DND-41 (cell line): ENCODE measurements at places on chromosomes 6 and 20.

DNA sequence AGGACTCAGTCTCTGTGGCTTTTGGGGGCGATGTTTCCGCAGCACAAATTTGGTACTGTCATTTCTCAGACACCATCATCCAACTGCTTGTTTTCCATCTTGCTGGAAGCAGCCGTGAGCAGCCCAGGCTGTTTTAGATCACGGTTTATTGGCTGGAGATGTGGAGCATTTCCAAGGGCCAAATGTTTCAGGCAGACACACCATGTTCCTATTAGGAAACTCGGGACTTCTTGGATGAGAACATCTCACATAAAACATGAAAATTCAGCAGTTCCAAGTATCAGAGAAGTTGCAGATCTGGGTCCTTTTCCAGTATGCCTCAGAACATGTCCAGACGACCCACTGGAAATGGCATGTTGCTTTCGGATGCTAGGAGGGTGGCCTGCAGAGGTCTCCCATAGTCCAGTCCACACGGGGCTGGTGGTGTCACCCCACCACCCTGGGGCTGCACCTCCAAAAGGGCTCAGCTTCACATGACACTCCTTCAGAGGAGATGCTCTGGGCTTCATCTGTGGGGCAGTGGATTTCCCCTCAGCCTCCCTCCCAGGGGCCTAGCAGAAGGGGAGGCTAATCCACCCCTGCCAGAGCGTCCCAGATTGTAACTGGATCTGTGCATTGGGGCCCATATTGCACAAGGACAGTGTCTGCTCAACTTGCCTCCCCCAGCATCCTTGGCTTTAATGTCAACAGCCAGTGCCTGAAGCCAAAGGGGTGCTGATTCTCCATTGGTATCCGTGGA lies 176.3 kb downstream of the SCP2D1 start:
- no peaks in the 10 kb centered on the region for H3K36me3 ChIP-seq
- no peak overlapping the region for H3K4me3 ChIP-seq
- no peaks in the 10 kb centered on the region for H3K4me1 ChIP-seq
- no peak for DNase-seq
- H3K27ac ChIP-seq: no peak overlapping the region
- no peaks in the 10 kb centered on the region for H3K27me3 ChIP-seq

DNA sequence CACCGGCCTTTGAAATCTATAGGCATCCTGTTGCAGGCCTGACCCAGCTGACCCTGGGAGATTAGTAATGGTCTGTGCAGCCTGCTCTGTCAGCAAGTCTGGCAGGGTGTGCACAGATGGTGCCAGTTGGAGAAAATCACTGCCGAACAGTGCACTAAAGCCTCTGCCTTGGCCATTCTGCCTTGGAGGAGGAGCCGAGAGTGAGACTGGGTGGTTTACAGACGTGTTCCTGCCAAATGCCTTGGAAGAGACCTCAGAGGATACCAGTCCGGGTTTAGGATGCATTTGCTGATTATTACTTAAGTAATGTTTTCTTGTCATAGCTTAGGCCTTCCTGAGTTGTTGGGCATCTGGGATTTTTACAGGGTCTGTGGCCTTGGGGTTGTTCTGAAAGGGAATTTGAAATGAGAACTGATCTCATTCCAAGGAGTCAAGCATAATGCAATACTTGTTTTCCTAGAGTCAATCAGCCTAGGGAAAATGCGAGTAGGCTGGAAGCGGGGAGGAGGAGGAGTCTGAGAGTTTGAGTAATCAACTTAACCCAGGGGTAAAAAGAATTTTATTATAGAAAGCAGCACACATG lies 292.1 kb downstream of the SOX4 start:
- H3K4me3 ChIP-seq: no peak overlapping the region
- 0 out of 2 replicates have a peak, but pooled peaks cover 3% of the 10 kb centered on the region for H3K36me3 ChIP-seq
- DNase-seq: no peak
- no peaks in the 10 kb centered on the region for H3K27me3 ChIP-seq
- H3K4me1 ChIP-seq: peaks cover 37% of the 10 kb centered on the region

DNA sequence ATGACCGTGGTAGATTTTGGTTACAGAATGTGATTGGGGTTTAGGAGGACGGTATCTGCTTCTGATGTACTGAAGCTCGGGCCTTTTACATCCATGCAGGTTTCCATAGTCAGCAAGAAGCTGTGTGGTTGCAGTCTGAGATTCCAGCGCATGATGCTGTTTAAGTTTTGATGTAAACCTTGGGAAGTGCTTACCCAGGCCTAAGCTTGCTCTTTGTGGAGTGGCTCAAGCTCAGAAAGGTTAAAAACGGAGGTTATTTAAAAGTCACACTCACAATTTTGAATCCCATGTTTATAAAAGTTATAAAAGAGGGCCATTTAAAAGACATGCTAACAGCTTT lies 121.4 kb downstream of the TIAM2 start:
- no peaks in the 10 kb centered on the region for H3K27me3 ChIP-seq
- no peak for DNase-seq
- no peaks in the 10 kb centered on the region for H3K4me1 ChIP-seq
- H3K4me3 ChIP-seq: no peak overlapping the region

DNA sequence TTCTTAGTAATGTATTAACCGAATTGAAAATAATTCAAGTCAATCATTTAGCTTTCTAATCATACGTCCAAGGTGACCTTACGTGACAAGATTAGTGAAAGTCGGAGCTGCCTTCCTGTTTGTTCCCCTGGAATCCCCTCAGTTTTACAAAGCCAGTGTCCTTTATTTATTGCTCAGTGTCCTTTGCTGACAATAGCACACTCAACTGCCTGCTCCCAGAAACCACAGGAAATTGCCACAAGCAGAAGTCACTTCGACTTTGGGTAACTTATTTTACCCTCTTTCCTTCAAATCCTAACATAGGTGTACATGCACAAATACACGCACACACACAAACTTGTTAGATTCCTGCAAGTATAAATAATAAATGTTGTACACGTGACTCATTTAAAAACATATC lies 1167.7 kb upstream of the ADGRB3 start:
- no peaks in the 10 kb centered on the region for H3K4me1 ChIP-seq
- DNase-seq: no peak
- no peaks in the 10 kb centered on the region for H3K36me3 ChIP-seq
- no peak overlapping the region for H3K27ac ChIP-seq
- H3K27me3 ChIP-seq: no peaks in the 10 kb centered on the region

- H3K4me3 ChIP-seq: no peak overlapping the region
- no peak for DNase-seq
- H3K27me3 ChIP-seq: no peaks in the 10 kb centered on the region
- H3K36me3 ChIP-seq: no peaks in the 10 kb centered on the region
- 0 out of 2 replicates have a peak overlapping the region, but pooled peaks have one; percentile 33 for H3K27ac ChIP-seq
- H3K4me1 ChIP-seq: peaks cover 33% of the 10 kb centered on the region
Observed at GRCh38 chr20:53639647-53640440, 46.2 kb upstream of the ZNF217 start.

- H3K27me3 ChIP-seq: peaks cover 11% of the 10 kb centered on the region
- no peak for DNase-seq
- peaks cover 19% of the 10 kb centered on the region for H3K4me1 ChIP-seq
- H3K27ac ChIP-seq: no peak overlapping the region
- H3K36me3 ChIP-seq: no peaks in the 10 kb centered on the region
- H3K4me3 ChIP-seq: no peak overlapping the region
Observed at GRCh38 chr6:26331218-26332073, 33.6 kb upstream of the BTN3A2 start.

- DNase-seq: no peak
- no peak overlapping the region for H3K27ac ChIP-seq
- no peaks in the 10 kb centered on the region for H3K36me3 ChIP-seq
- no peaks in the 10 kb centered on the region for H3K4me1 ChIP-seq
- H3K27me3 ChIP-seq: no peaks in the 10 kb centered on the region
- H3K4me3 ChIP-seq: no peak overlapping the region
Observed at GRCh38 chr6:66103954-66104353, 396.9 kb upstream of the EYS start.

DNA sequence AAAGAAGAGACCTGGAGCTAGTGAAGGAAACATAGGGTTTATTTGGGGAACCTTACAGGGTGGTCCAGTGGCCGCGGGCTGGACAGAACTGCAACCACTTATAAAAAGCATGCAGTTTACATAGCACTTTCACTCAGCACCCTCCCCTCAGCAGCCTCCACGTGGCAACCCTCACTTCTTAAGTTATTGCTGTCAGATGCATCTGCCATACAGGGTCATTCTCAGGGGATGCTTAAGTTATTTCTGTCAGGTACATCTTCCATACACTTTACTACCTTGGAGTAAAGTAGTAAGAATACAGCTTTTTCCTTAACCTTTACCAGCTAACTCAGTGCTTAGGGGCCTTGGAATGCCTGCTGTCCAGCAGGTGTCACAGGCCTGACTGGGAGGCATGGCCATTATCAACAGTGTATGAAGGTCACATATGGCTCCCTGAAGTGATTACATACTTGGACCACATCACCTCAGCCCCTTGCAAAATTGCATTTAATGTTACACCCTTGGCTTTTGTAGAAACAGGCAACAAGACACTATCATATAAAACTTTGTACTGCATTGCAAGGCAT lies 2.0 kb upstream of the NOL7 start:
- DNase-seq: no peak
- no peak overlapping the region for H3K4me3 ChIP-seq
- H3K36me3 ChIP-seq: peaks cover 15% of the 10 kb centered on the region
- H3K27ac ChIP-seq: no peak overlapping the region
- H3K27me3 ChIP-seq: no peaks in the 10 kb centered on the region

- H3K27me3 ChIP-seq: no peaks in the 10 kb centered on the region
- H3K4me1 ChIP-seq: no peaks in the 10 kb centered on the region
- H3K36me3 ChIP-seq: peaks cover 44% of the 10 kb centered on the region
- no peak for DNase-seq
- no peak overlapping the region for H3K4me3 ChIP-seq
Observed at GRCh38 chr20:63915471-63915870, 20.5 kb downstream of the DNAJC5 start.

DNA sequence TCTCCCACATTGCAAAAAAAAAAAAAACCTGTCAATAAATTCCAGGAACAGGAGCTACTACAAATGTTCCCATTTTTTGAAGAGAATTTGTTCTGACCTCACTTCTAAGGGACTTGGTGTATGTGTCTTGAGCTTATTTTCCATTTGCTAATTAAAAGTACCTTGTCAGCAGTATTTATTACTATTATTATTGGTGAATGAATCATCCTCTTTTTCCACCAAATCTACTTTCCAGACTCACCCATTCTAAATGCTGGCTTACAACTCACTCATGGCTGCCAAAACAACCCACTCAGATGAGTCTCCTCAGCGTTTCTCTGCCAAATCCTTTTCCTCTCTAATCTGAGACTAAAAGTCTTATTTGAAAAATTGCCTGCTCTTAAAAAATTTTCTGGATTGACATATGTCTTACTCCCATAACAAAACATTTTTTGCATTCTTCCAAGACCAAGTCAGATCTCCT lies 33.2 kb upstream of the TASP1 start:
- peak overlapping the region; percentile 75; the same call in 1 of the 2 replicates for H3K27ac ChIP-seq
- no peak for DNase-seq
- H3K36me3 ChIP-seq: no peaks in the 10 kb centered on the region
- H3K4me3 ChIP-seq: no peak overlapping the region
- peaks cover 41% of the 10 kb centered on the region for H3K4me1 ChIP-seq
- H3K27me3 ChIP-seq: no peaks in the 10 kb centered on the region

DNA sequence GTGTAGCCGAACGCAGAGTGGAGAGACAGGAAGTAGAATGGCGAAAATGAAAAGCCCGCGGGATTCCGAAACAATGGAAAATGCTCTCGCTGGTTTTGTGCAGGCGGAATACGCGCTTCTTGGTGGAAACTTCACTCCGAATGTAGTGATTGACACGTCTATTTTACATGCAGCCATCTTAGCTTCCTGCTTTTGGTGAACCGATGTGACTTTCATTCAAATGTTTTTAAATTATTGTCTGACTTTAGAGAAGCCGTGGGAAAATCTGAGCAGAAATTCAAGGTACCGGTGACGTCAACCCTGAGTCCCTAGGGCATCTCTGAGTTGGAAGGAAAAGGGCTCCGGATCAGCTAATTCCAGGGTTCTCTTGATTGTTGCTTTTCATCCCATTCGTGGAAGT lies 11.4 kb downstream of the GPX5 start:
- no peaks in the 10 kb centered on the region for H3K27me3 ChIP-seq
- no peak overlapping the region for H3K4me3 ChIP-seq
- no peaks in the 10 kb centered on the region for H3K36me3 ChIP-seq
- no peaks in the 10 kb centered on the region for H3K4me1 ChIP-seq

- no peak overlapping the region for H3K4me3 ChIP-seq
- no peak for DNase-seq
- H3K36me3 ChIP-seq: no peaks in the 10 kb centered on the region
- peaks cover 16% of the 10 kb centered on the region for H3K27me3 ChIP-seq
- no peak overlapping the region for H3K27ac ChIP-seq
Observed at GRCh38 chr20:57415771-57416170, 24.6 kb downstream of the RBM38 start.

GRCh38 chr6:5723841-5724691 lies 282.7 kb downstream of the NRN1 start:
- no peak overlapping the region for H3K4me3 ChIP-seq
- no peaks in the 10 kb centered on the region for H3K36me3 ChIP-seq
- no peaks in the 10 kb centered on the region for H3K4me1 ChIP-seq
- no peaks in the 10 kb centered on the region for H3K27me3 ChIP-seq

- no peaks in the 10 kb centered on the region for H3K36me3 ChIP-seq
- no peaks in the 10 kb centered on the region for H3K4me1 ChIP-seq
- H3K27me3 ChIP-seq: no peaks in the 10 kb centered on the region
- no peak overlapping the region for H3K27ac ChIP-seq
Observed at GRCh38 chr6:168582571-168582981, 141.6 kb downstream of the SMOC2 start.

DNA sequence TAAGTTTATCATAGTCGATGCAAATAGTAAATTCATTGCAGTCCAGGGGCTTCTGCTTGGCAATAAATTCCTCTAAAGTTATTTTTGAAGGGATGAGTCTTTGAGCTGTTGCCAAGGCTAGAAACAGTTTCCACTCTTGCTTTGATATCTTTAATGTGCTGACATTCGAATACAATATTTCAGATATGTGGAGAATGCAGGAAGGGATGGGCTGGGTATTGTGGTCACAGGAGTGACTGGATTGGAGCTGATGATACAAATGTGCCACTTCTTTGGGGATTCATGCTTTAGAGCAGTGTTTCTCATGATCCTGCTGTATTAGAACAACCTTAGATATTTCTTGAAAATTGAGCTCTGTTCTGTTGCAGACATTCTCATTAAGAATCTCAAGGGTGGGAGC lies 139.0 kb downstream of the PRDM13 start:
- no peaks in the 10 kb centered on the region for H3K36me3 ChIP-seq
- H3K4me1 ChIP-seq: no peaks in the 10 kb centered on the region
- H3K27me3 ChIP-seq: peaks cover 9% of the 10 kb centered on the region
- no peak overlapping the region for H3K4me3 ChIP-seq

GRCh38 chr6:11429577-11429976 lies 108.0 kb upstream of the TMEM170B start:
- H3K27me3 ChIP-seq: no peaks in the 10 kb centered on the region
- H3K36me3 ChIP-seq: no peaks in the 10 kb centered on the region
- no peak overlapping the region for H3K27ac ChIP-seq
- DNase-seq: no peak
- no peak overlapping the region for H3K4me3 ChIP-seq
- no peaks in the 10 kb centered on the region for H3K4me1 ChIP-seq

- H3K4me3 ChIP-seq: no peak overlapping the region
- peaks cover 10% of the 10 kb centered on the region for H3K4me1 ChIP-seq
- no peaks in the 10 kb centered on the region for H3K27me3 ChIP-seq
- H3K36me3 ChIP-seq: peaks cover 88% of the 10 kb centered on the region
- H3K27ac ChIP-seq: no peak overlapping the region
Observed at GRCh38 chr20:46357030-46357514, 48.8 kb upstream of the CDH22 start.

- no peaks in the 10 kb centered on the region for H3K27me3 ChIP-seq
- H3K36me3 ChIP-seq: peaks cover 24% of the 10 kb centered on the region
- no peaks in the 10 kb centered on the region for H3K4me1 ChIP-seq
- no peak for DNase-seq
Observed at GRCh38 chr6:24831771-24832716, 33.3 kb upstream of the ARMH2 start.

GRCh38 chr6:39907871-39908575 lies 26.2 kb downstream of the MOCS1 start:
- H3K36me3 ChIP-seq: no peaks in the 10 kb centered on the region
- no peak overlapping the region for H3K27ac ChIP-seq
- H3K4me3 ChIP-seq: no peak overlapping the region
- H3K27me3 ChIP-seq: no peaks in the 10 kb centered on the region
- no peak for DNase-seq
- H3K4me1 ChIP-seq: no peaks in the 10 kb centered on the region
